ENCODE measurements at places on chromosomes 16 and 17. TPM values are rescaled to one million over a fixed set of nuclear protein-coding genes. Genes with fewer than 3 reads are reported as not detected.
A peak's percentile ranks its signal among the peaks of the same experiment; 100 is the strongest.

DNA sequence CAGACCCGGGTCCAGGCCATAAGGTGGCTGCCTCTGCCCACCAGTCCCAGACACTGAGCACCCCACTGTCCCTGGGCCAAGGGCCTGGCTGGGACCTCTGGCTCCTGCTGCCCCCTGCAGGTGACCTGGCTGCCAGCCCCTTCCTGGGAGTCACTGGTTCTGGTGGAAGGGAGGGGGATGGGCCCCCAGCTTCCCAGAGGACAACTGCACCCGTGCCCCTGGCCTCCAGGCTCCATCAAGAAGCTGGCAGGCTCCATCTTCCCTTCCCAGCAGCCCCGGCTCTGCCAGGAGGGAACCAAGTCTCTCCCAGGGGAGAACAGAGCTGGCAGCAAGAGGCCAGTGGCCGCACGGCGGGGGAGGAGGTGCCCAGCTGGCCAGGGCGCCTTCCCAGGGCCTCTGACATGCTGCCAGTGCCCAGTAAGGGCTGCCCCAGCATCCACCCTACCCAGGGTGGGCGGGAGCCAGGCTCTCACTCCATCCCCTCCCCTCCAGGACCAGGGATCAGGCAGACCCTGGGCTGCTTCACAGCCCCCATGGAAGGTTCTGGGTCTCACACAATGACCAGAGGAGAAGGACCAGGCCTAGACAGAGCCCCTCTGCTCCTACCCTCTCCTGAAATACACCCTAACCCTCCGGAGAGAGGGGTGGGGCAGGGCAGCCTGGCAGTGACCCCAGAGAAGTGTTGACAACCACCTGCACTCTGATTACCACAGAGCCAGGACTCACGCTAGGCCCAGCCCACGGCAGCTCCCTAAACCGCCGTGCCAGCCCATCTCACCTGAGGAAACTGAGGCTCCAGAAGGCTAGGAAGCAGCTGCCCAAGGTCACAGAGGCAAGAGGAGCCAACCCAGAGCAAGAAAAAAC lies 3.6 kb downstream of the CLUH start:
- no peaks in the 10 kb centered on the region for H3K27me3 ChIP-seq
- H3K36me3 ChIP-seq, result no peaks in the 10 kb centered on the region
- no peak for DNase-seq
- H3K4me3 ChIP-seq, result peak overlapping the region; percentile 13
- H3K4me1 ChIP-seq, result peaks cover 54% of the 10 kb centered on the region

GRCh38 chr16:84036131-84036530 lies 6.5 kb downstream of the SLC38A8 start:
- H3K27ac ChIP-seq, result no peak overlapping the region
- H3K27me3 ChIP-seq, result no peaks in the 10 kb centered on the region
- H3K4me3 ChIP-seq, result no peak overlapping the region
- no peaks in the 10 kb centered on the region for H3K36me3 ChIP-seq
- H3K4me1 ChIP-seq, result no peaks in the 10 kb centered on the region
- DNase-seq, result no peak

- H3K4me1 ChIP-seq, result no peaks in the 10 kb centered on the region
- no peak for DNase-seq
- no peak overlapping the region for H3K27ac ChIP-seq
- H3K36me3 ChIP-seq, result no peaks in the 10 kb centered on the region
- no peaks in the 10 kb centered on the region for H3K27me3 ChIP-seq
Observed at GRCh38 chr17:27199948-27200347, 94.0 kb upstream of the WSB1 start.

DNA sequence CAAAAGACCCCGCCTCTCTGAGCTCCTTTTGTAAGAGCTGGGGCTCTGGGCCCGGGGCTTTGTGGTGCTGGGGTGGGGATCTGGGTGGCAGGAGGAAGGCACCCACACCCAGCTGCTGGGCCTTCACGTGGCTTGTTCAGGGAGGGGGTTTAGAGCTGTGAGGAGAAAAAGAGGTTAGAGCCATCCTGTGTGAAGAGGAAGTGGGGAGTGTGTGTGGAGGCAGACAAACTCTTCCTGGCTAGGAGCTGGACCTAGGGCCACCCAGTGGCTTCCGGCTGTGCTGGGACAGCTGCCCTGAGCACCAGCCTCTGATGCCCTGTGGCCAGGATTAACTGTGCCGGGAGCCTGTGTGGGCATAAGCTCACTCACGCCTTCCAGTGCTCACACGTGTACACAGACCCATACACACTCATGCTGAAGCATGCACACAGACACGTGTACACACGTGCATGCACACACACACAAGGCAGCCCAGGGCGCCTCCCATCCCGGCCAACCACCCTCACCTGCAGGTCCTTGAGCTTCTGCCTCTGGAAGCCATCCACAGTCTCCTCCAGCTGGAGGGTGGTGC lies 7.4 kb downstream of the CIBAR2 start:
- H3K4me1 ChIP-seq, result peaks cover 8% of the 10 kb centered on the region
- H3K36me3 ChIP-seq, result no peaks in the 10 kb centered on the region
- peak; percentile 62 for DNase-seq
- no peaks in the 10 kb centered on the region for H3K27me3 ChIP-seq
- H3K4me3 ChIP-seq, result no peak overlapping the region

GRCh38 chr17:19270704-19271611 lies 33.8 kb downstream of the EPN2 start:
- H3K4me1 ChIP-seq, result peaks cover 8% of the 10 kb centered on the region
- H3K36me3 ChIP-seq, result no peaks in the 10 kb centered on the region
- H3K27ac ChIP-seq, result peak overlapping the region; percentile 20
- no peak for DNase-seq

- no peaks in the 10 kb centered on the region for H3K27me3 ChIP-seq
- DNase-seq, result no peak
Observed at GRCh38 chr16:31874366-31875111, 932 bp downstream of the ZNF267 start.

GRCh38 chr17:69335058-69335457 lies 8.1 kb upstream of the ABCA5 start:
- no peaks in the 10 kb centered on the region for H3K27me3 ChIP-seq
- H3K36me3 ChIP-seq, result no peaks in the 10 kb centered on the region
- H3K27ac ChIP-seq, result no peak overlapping the region
- DNase-seq, result no peak

DNA sequence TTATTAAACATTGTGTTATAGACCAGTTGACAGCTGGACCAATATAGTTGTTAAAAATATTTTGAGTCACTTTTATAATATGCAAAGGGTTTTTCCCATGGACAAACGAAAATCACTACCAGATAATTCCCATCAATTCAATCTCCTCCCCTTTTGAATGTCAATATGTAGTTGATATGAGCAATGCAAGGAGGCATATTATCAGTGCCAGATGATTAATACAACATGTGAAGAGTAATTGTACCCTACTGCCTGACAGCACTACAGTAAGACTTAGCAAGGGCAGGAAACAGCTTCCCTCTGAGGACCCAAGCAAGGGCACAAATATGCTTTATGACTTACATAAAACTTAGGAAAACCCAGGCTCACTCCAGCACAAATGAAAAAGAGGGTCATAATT lies 17.3 kb downstream of the KANSL1 start:
- no peak for DNase-seq
- H3K4me3 ChIP-seq, result no peak overlapping the region
- H3K27me3 ChIP-seq, result no peaks in the 10 kb centered on the region
- peaks cover 66% of the 10 kb centered on the region for H3K4me1 ChIP-seq
- no peak overlapping the region for H3K27ac ChIP-seq

GRCh38 chr17:9893411-9894012 lies 11.6 kb downstream of the RCVRN start:
- H3K4me3 ChIP-seq, result no peak overlapping the region
- no peak for DNase-seq
- no peaks in the 10 kb centered on the region for H3K36me3 ChIP-seq
- H3K4me1 ChIP-seq, result no peaks in the 10 kb centered on the region
- no peak overlapping the region for H3K27ac ChIP-seq

GRCh38 chr16:88697831-88698615 lies 8.2 kb downstream of the RNF166 start:
- no peak overlapping the region for H3K4me3 ChIP-seq
- H3K27me3 ChIP-seq, result no peaks in the 10 kb centered on the region
- peak; percentile 58 for DNase-seq
- no peaks in the 10 kb centered on the region for H3K36me3 ChIP-seq
- H3K27ac ChIP-seq, result peak overlapping the region; percentile 99

GRCh38 chr17:38455288-38455915 lies 27.1 kb downstream of the ARHGAP23 start:
- no peaks in the 10 kb centered on the region for H3K27me3 ChIP-seq
- H3K27ac ChIP-seq, result peak overlapping the region; percentile 60
- H3K36me3 ChIP-seq, result no peaks in the 10 kb centered on the region
- no peak for DNase-seq
- no peak overlapping the region for H3K4me3 ChIP-seq
- peaks cover 26% of the 10 kb centered on the region for H3K4me1 ChIP-seq

DNA sequence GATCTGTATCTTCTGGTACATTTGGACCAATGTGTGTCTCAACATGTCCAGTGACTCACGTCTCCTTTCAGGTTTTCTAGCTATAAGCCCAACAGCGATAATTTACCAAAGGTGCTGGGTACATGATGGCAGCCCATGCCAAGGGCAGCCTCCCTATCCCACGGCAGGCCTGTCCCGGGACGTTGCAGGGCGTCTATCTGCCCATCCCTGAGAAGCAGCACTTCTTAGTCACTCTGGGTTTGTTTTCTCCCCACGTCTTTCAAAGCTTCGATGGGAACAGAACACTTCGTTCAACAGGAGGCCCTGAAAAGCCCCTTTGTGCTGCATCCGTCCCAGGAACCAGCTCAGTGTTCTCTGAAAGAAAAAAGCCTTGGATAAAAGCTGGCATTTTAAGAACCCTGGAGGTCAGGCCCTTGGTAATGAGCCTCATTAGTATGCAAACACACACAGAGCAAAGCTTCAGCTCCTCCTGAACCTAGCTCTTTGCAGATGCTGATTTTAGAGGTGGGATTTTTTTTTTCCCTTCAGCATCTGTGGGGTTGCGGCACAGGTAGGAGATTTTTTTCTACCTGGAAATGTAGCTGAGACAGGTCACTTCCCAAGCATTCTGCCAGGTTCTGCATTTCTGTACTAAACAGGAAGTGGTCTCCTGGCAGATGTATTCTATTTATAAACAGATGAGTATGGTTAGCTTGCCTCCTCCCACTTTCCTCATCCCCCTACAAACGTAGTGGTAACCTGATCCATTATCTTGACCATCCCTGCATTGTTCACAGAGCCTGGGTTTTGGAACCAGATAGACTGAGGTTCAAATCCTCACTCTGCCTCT lies 17.5 kb upstream of the MT4 start:
- no peaks in the 10 kb centered on the region for H3K36me3 ChIP-seq
- no peak overlapping the region for H3K4me3 ChIP-seq
- no peak for DNase-seq

- peak overlapping the region; percentile 83 for H3K27ac ChIP-seq
- peak overlapping the region; percentile 62 for H3K4me3 ChIP-seq
- no peaks in the 10 kb centered on the region for H3K27me3 ChIP-seq
- no peaks in the 10 kb centered on the region for H3K36me3 ChIP-seq
- no peak for DNase-seq
Observed at GRCh38 chr16:78444-79150, 572 bp downstream of the MPG start.

- peaks cover 8% of the 10 kb centered on the region for H3K4me1 ChIP-seq
- H3K4me3 ChIP-seq, result peak overlapping the region; percentile 49
- peaks cover 4% of the 10 kb centered on the region for H3K27me3 ChIP-seq
- peak; percentile 74 for DNase-seq
- H3K36me3 ChIP-seq, result no peaks in the 10 kb centered on the region
- no peak overlapping the region for H3K27ac ChIP-seq
Observed at GRCh38 chr17:74842599-74843351, 16.9 kb downstream of the GRIN2C start.

DNA sequence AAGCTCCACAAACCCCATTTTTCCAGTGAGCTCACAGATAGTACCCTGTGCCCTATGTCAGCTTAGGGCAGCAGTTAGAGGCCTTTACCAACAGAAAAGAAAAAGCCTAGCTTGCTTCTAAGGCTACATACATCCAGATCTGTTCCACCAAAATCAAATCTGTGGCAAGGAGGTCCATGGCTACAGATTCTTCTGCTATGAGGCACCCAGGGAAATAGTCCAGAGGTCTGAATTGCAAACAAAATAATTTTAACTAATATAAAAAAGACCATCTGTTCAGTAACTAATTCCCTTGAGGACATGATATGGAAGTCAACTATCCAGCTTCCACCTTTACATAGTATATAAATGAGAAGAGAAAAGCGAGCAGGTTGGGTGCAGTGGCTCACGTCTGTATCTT lies 129.3 kb downstream of the PARN start:
- H3K27me3 ChIP-seq, result no peaks in the 10 kb centered on the region
- H3K27ac ChIP-seq, result no peak overlapping the region
- no peak overlapping the region for H3K4me3 ChIP-seq
- no peak for DNase-seq

- H3K4me1 ChIP-seq, result peaks cover 44% of the 10 kb centered on the region
- no peaks in the 10 kb centered on the region for H3K36me3 ChIP-seq
- DNase-seq, result no peak
- peak overlapping the region; percentile 99 for H3K27ac ChIP-seq
- H3K4me3 ChIP-seq, result no peak overlapping the region
Observed at GRCh38 chr16:67462279-67462655, 18.7 kb downstream of the ATP6V0D1 start.

- peak within 1 kb of the TSS; percentile 75 for H3K4me3 ChIP-seq
- no peaks in the 10 kb centered on the region for H3K27me3 ChIP-seq
- peak within 1 kb of the TSS; percentile 96 for H3K27ac ChIP-seq
- H3K4me1 ChIP-seq, result peaks cover 14% of the 10 kb centered on the region
Observed at GRCh38 chr17:83079352-83079747, at the start of gene METRNL. METRNL (plus strand) TSS chr17:83079609; CDS start chr17:83079816, 207 bp downstream.

GRCh38 chr16:49465661-49466528 lies 92.3 kb downstream of the C16orf78 start:
- no peak for DNase-seq
- no peaks in the 10 kb centered on the region for H3K27me3 ChIP-seq
- peaks cover 10% of the 10 kb centered on the region for H3K4me1 ChIP-seq
- H3K27ac ChIP-seq, result no peak overlapping the region
- H3K36me3 ChIP-seq, result no peaks in the 10 kb centered on the region

TCAP gene
- total RNA-seq, result 1.9 TPM

SOST gene
- not detected for total RNA-seq

LGALS9C gene
- 47.3 TPM for total RNA-seq

SALL1 gene
- total RNA-seq, result 1.7 TPM

ACSM3 gene
- total RNA-seq, result 14.0 TPM

FOXF1 gene
- 10.4 TPM for total RNA-seq

BEAN1 gene
- total RNA-seq, result not detected

SPNS2 gene
- 38.4 TPM for total RNA-seq

ITGAD gene
- total RNA-seq, result not detected

SEC14L5 gene
- 1.4 TPM for total RNA-seq

CWC25 gene
- 106 TPM for total RNA-seq

CCL1 gene
- not detected for total RNA-seq
